Cardiac septum (tissue), 1 donor: ENCODE measurements at places on chromosomes 7 and 10.

- no peak for DNase-seq
These were observed 31.1 kb upstream of the ADD3 start for GRCh38 chr10:109976681-109977080.

- no peak for DNase-seq
These were observed 285.2 kb upstream of the FZD8 start for GRCh38 chr10:35927341-35927740.

DNA sequence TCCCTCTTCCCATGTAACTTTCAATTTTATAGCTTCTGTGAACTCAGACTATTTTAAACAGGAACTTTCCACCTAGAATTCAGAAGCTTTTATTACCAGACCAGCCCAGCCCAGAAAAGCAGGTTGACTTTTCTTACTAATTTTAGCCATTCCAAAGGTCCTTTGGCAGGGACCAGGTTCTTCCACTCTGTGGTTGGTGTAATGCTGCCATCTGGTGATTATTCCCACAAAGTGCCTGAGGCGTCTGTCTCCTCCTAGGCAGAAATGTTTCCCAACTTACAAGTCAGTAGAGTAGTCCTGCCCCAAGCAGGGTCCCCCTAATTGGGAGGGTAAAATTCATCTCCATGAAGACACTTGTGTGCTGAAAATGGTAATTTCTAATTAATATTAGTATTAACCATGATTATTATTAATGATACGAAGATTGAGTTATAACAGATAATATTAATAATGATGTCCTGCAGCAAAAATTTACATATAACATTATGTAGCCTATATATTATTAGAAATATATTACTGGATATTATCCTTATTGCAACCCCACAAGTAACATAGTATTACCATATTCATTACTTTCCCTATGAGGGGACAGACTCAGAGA is 53.0 kb upstream of the PPP1R17 start:
- DNase-seq = no peak

DNA sequence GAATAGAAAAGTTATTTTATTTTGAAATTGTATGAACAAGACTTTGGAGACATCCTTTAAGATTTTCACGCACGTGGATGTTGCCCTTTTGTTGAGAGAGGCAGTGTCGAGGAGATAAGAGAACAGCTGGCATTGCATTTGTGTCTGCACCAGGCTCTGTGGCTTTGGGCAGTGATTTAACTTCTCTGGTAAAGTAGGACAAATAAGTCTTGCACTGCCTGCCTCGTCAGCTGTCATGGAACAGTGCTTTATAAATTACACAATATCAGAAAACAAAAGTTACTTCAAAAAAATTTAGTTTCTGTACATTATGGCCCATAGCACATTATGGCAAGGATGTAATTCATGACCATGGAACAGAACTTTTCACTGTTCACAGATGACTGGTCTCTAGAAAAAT is 20.1 kb downstream of the SNX10 start:
- DNase-seq = no peak

DNA sequence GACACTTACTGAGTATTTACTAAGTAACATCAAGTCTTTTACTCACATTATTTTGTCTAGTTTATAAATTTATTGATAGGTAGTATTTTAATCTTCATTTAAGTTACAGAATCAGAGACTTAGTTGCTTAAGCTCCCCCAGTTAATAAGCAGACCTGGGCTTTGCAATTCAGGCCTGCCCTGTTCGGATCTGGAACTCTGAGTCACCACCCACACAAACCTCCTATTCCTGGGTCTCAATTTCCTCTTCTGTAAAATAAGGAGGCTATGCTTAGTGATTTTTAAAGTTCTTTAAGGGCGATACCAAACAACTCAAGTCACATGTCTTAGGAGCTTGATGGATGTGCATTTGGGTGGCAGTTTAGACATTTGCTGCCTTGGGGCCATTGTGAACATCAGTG is 3.5 kb upstream of the MGAM start:
- no peak for DNase-seq

DNA sequence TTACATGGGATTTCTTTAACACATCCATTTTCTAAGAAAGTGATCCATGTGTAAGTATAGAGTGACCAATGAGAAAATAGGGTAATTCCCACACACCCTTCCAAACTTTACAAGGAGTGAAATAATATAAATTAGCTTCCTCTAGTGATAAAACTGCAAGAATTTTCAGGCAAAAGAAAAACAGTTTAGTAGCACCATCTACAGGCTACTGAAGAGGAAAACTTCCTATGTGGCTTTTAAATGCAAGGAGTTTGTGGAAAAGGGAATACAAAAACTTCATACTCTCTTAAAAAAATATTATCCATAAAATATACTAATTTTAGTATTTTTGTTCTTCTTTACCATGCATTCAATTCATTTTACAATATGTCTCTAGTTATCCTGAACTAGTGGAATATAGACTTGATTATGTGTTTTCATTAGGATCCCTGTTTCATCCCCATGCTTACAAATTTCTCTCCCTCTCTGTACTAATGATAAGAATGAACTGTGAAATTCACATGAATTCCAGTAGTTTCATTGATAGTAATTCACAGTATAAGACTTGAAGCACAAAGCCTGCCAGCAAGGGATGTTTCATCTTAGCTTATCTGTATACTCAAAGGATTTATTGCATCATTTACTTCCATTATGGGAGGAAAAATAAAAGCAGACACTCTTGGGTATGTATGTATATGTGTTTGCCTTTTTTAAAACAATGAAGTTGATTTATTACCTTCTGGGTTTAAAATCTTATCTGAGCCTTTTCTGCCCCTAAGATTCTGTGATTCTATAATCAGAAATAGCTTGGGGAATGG is 442.9 kb downstream of the AUTS2 start:
- DNase-seq = no peak

DNA sequence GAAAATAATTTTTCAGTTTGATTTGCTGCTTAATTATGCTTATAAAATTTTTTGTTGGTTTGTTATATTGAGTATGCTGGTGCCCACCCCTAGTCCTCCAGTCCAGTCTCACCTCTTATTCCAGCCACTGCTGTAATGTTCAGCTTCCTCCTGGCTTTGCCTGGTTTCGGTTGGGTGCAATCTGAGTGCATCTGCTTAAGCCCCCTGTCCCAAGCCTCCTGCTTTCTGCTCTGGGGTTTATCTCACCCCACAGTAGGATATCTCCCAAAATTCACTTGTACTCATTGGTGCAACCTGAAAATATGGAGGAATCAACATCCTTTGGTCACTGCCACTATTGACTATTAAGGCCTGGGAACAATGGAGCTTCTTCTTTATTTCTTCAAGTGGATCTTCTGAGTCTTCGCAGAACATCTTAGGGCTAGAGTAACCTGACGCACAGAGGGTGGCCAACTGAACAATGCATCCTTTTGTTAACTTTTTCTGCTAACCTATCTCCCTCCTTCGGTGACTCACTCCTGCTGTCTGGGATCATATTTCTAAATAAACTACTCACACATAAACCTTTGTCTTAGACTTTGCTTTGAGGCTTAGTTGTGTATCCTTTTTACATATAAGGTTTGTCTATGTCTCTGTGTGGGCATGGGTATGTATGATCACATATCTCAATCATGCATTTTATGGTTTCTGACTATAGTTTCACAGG is 19.1 kb upstream of the SOSTDC1 start:
- no peak for DNase-seq

DNA sequence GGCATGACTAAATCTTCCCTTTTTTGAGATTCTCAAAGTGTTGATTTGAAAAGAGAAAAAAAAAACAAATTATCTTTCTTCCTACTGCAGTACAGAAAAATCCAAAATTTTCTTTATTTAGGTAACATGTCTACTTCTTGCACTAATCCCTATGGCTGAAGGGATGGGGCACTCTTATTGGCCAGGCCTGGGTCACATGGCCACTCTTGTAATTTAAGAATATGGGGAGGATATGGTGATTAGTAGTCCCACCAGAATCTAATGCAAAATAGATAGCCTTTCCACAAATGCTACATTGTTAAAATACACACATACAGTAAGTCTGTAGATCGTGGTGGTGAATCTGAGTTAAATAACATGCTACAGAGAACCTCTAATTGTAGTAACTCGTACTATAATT is 7.0 kb upstream of the PALS2 start:
- no peak for DNase-seq

GRCh38 chr10:23096802-23097549 is 1.6 kb downstream of the MSRB2 start:
- DNase-seq = no peak

- DNase-seq = no peak
These were observed 5.3 kb downstream of the LARP4B start for GRCh38 chr10:926075-926698.

DNA sequence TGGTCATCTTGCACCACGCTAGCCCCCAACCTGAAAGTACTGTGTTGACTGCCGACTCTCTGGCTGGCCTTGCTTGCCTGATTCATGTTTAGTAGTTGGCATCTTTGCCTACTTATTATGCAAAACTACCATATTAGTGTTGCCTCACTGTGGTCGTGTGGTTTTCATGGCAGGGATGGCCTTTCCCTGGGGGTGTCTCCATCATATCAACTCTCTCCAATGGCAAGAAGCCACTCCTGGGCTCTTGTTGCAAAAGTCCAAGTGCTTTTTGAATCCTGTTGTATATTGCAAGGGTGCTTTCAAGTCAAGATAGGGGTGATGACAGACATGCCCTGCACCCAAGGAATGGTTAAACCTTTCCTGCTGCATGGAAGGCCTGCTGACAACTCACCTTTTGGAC is 39.4 kb downstream of the ABLIM1 start:
- DNase-seq = no peak

- DNase-seq = no peak
These were observed 141.9 kb downstream of the ADK start for GRCh38 chr10:74292871-74293427.

GRCh38 chr7:2288503-2288902 is 25.7 kb downstream of the SNX8 start:
- DNase-seq = no peak

DNA sequence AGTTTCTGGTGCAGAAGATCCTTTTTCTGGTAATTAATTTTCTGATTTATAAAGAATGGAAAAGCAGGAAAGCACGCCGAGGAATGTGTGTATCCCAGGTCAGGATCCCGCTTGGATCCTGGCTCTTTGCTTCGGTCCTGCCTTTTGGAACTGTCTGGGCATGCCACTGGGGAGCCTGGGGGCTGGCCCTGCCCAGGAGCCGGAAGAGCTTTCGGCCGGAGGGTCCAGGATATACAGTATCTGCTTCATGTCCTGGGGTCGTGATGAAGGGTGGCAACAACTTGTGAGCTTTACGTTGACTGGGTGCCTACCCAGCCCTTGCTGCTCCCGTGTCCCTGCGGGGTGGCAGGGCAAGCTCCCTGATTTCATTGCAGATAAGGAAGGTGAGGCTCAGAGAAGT is 2.4 kb downstream of the SH2D4B start:
- DNase-seq = no peak

GRCh38 chr7:94396596-94396995 is 1.9 kb downstream of the COL1A2 start:
- no peak for DNase-seq

DNA sequence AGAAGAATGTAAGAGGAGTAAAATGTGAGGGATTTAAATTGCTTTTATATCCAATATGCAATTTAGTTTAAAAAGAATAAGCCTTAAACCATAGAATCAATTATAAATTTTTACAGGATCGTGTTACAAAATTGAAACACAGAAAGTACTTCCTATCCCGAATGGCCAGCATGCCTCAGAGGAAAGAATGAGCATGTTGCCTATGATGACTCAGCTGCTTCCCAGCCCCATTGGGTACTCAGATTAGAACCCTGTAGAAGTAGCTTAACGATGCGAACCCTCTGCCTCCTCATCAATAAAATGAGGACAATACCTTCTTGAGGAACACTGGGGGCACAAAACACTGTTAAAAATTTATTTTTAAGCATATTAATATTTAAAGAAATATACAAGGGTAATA is 113.4 kb upstream of the CDK1 start:
- no peak for DNase-seq

GRCh38 chr10:14583252-14583651 is 191.4 kb downstream of the FAM107B start:
- no peak for DNase-seq

- DNase-seq = no peak
These were observed 21.8 kb downstream of the KBTBD2 start for GRCh38 chr7:32869716-32870115.

DNA sequence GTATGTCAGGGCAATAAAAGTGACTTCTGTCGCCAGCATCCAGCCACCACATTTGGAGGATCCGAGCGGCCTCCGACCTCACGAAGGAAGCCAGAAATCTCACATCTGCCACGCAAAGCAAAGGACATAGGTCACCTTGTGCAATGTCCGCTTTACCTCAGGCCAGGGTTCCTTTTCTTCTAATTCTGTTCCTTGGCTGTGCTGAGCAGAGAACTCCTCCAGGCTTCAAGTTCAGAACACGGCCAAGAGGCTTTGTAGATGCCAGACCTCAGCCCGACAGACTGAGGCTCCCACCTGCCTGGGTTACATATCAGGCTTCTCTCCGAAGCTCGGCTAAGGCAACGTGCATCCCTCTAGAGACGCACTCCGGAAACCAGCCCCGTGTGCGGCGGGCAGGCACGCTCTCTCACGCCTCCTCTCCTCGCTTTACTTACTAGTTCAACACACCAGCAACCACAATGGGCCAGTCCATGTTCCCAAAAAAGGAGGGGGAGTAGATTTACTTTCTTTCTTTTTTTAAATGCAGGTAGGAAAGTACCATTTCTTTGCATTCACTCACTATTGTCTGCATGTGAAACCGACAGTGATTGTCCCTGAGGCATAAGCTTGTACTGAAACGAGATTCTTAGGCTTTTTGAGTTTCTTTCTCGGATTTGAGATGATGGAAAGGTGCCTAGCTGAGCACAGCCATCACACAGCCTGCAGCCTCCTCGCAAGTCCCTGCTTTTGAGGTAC is 122.4 kb upstream of the AFAP1L2 start:
- no peak for DNase-seq

GRCh38 chr7:80821771-80822319 is 97.0 kb downstream of the SEMA3C start:
- DNase-seq = no peak

- no peak for DNase-seq
These were observed 61.5 kb upstream of the GHITM start for GRCh38 chr10:84077768-84078167.

GRCh38 chr10:122159141-122159970 is 111.7 kb upstream of the BTBD16 start:
- no peak for DNase-seq

GRCh38 chr10:86968271-86968993 is at the start of gene ADIRF:
Gene ADIRF, plus strand, starts transcription at chr10:86968482. Its CDS starts 63 bp downstream, at chr10:86968545.
- DNase-seq = peak; percentile 79

DNA sequence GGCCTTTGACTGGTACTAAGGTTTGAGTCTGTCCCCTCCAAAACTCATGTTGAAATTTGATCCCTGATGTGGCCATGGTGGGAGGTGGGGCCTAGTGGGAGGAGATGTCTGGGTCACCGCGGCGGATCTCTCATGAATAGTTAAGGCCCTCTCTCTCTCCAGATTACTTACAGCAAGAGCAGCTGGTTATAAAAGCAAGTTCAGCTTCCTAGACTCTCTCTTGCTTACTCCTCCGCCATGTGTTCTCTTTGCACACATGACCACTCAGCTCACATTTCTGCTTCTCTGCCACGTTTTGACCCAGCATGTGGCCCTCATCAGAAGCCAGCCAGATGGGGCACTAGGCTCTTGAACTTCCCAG is 29.9 kb upstream of the ZMIZ1 start:
- DNase-seq = peak; percentile 33
